ENCODE measurements at places on chromosomes 3 and 15.

GRCh38 chr3:43540624-43541023 is 81.2 kb downstream of the ANO10 start:
- no peak for DNase-seq

DNA sequence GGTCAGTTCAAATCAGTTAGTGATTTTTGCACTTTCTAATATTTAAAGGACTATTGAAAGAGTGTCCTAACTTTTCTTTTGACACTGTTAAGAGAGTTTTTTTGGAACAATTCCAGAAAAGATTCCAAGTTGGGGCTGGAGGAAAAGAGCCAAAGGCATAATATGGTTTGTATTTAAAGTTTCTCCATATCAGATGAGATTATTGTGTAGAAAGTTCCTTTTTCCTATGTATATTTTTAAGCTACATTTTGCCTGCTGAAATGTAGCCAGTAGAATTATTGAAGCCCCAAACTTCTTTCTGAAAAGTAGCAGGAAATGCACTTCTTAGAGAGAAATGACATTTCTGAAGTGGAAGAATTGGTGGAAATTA is 136.5 kb upstream of the TSC22D2 start:
- no peak for DNase-seq

DNA sequence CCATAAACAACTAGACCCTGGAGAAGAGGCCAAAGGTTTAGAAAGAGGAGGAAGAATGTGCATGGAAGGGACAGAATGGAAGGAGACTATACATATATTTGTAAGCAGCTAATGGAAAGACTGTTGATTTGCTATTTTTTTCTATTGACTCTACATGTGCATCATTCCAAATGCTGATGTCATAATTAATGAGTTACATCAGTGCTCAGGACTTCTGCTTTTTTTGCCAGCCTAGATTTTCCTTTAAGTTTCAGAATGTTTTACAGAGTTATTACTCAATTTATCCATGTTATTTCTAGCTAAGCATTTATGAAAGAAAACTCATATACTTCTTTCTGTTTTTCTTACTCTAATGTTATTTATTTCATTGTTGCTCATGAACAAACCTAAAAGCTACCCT is 62.6 kb upstream of the VGLL3 start:
- no peak for DNase-seq

- no peak for DNase-seq
Measured at GRCh38 chr3:197305854-197306253, 7.4 kb upstream of the DLG1 start.

- peak; percentile 30 for DNase-seq
Measured at GRCh38 chr15:40471105-40471807, 472 bp downstream of the CHST14 start.

DNA sequence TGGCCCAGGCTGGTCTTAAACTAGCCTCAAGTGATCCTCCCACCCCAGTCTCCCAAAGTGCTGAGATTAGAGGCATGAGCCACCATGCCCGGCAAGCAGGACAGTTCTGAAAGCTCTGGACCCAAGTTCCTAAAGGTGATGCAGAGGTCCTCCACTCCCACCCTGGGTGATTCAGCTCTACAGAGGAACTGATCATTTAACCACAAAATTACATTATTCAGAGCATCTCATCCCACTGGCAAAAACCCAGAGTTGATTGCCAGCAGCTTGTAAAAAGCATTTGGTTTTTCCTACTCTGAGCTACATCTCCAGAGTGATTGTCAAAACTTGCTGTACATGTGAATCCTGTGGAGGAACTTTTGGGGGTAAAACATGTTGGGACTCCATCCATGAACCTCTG is 60.2 kb downstream of the SLTM start:
- no peak for DNase-seq

GRCh38 chr15:66722757-66723540 is 20.9 kb downstream of the SMAD6 start:
- DNase-seq, result no peak

DNA sequence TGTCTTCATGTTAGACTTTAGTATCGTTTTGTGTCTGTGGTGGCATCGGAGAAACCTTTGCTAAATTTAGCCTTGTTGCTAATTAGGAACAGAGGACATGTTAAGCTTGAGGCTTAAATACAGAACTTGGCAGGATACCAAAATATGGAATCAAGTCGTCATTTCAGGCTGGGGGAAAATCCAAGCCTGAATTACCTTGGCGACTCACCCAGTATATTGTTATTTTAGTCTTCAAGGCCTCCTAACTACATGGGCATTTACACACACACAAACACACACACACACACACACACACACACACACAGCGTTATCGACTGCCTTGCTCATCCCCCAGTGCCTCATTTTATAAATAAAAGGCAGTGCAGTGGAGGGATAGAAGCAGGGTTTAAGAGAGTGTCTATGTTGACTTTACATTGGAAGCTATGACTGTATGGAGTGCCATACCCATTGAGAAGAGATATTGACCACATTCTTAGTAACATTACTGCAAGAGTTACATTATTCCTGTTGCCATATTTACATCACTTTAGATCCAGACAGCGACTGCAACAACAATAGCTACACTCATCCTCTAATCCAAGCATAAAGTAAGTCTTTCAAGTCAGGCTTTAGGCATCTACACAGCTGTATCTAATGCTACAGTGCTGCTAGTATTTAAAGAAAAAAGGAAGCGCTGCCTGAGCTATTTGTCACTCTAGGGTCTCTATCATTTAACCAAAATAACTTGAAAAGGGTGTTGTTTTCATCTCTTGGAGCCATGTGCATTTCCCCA is 210.8 kb upstream of the SEMA6D start:
- DNase-seq, result no peak

DNA sequence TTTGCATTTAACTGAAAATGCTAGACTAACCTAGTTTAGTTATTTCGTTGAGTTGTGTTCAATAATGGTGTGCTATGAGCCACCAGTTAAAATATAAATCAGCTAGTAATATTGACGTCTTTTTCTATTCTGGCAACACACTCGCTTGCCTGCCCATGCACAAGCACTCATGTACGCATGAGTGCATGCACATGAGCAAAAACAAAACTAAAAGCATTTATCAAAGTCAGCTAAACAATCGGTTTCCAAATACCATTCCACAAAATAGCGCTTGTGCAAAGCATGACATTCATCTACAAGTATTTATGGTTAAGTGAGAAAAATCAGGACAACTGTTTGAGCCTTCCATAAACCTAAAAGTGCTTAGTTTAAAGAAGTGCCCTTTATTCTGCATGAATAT is 13.1 kb upstream of the SAMMSON start:
- DNase-seq, result no peak

DNA sequence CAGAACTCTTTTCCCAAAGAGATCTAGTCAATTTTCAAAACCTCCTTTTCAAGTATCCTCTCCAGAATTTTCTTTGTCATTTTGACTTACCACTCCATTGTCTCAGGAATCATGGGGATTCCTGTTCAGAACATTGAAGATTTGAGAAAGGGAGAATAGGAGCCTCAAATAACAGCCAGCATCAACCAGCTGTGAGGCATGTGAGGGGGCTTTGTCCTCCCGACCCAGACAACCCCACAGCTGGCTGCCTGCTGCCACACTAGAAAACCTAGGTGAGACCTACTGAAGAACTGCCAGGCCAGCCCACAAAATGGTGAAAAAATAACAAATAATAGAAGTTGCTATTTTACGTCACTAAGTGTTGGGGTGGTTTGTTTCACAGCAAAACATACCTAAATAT is 5.9 kb upstream of the ARHGEF26 start:
- DNase-seq, result no peak

- DNase-seq, result no peak
Measured at GRCh38 chr15:97129674-97130073, 799.2 kb downstream of the NR2F2 start.

- DNase-seq, result no peak
Measured at GRCh38 chr3:57154470-57155309, 10.5 kb downstream of the IL17RD start.

DNA sequence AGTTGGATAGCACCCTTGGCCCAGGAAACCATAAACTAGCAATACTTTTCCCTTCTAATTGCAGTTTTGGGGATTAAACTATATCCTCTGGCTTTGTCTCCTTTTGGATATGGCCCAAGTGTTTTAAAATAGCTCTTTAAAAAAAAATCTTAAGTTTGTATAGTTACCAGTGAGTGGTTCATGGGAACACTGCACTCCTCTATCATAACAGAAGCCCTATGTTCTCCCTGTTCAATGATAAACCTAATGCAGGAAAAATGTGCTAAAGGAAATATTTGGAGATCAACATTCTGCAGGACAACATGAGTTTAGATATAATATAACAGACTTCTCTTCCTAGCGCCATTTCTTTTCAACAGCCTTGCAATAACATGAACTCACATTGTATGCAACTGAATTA is 13.1 kb downstream of the MRPL47 start:
- DNase-seq, result no peak

GRCh38 chr3:101643861-101644613 is 32.9 kb downstream of the ZBTB11 start:
- peak; percentile 22 for DNase-seq

GRCh38 chr3:128788268-128788869 is 62.4 kb downstream of the RAB7A start:
- DNase-seq, result peak; percentile 39

GRCh38 chr3:13088028-13089006 is 15.1 kb upstream of the IQSEC1 start:
- no peak for DNase-seq

GRCh38 chr15:44186705-44187104 is 8.4 kb downstream of the FRMD5 start:
- DNase-seq, result no peak
